ENCODE measurements at places on chromosomes 5 and 9.

GRCh38 chr5:148259288-148259687 lies 9.3 kb upstream of the SPINK13 start:
- no peak for DNase-seq

DNA sequence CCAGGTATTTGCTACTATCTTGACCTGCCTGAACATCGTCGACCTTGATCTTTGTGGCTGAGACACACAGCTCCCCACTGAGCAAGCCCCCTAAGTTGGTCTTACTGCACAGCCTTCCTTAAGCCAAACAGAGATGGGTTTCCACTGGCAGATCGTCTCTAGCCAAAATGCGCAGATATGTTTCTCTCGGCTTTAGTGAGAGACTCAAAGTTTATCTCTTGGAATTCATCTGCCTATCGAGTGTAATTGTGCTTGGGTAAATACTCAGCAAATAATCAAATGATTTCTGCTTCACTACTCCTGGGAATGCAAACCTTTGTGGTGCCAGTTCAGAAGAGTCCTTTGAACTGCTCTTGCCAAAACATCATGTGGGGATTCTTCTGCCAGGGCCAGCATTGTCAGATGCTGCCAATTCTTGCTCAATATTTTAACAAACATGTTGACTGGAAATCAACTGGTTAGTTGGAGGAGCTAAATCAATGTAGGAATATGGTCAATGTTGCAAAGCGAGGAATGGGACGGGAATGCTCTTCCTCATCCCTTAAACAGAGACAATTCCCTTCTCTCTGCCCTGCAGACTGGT lies 141.2 kb upstream of the SLC28A3 start:
- DNase-seq = no peak

DNA sequence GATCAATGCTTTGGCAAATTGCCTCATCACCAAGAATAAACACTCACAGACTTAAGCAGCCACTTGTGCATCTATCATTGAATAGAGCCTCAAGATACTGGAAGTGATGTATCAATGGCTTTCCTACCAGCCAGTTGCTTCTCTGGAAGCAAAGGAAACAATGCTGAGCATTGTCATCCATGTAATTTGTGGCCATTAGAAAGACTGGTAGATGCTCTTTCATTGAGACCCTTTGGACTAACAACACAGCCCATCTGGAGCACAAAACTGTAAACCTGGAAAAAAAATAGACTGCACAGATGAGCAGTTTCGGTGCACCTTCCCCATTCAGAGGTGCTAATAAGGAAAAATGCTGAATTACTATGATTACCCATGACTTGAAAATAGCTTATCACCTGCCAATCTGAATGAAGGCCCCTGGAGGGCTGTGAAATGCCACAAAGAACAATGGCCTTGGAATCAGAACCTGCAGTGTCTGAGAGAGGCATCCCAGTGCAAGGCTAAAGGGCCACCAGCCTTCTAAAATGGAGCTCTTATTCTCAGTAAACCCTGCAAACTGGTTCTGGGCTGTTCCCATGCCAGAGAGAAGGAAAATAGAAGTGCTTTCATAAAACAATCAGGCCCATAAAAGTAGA lies 127.5 kb downstream of the RFK start:
- no peak for DNase-seq

DNA sequence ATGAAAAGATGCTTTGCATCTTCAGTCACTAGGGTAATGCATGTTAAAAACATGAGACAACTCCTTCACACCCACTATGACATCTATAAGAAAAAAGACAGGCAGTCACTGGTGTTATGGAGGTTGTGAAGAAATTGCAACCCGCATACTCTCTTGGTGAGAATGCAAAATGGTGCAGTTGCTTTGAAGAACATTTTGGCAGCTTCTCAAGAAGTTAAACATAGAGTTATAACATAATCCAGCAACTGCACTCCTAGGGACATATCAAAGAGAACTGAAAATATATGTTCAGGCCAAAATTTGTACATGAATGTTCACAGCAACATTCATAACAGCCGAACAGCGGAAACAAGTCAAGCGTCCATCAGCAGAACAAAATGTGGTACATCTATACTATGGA lies 46.3 kb upstream of the TBC1D9B start:
- no peak for DNase-seq

GRCh38 chr9:134757216-134757975 lies 115.8 kb downstream of the COL5A1 start:
- DNase-seq = no peak

DNA sequence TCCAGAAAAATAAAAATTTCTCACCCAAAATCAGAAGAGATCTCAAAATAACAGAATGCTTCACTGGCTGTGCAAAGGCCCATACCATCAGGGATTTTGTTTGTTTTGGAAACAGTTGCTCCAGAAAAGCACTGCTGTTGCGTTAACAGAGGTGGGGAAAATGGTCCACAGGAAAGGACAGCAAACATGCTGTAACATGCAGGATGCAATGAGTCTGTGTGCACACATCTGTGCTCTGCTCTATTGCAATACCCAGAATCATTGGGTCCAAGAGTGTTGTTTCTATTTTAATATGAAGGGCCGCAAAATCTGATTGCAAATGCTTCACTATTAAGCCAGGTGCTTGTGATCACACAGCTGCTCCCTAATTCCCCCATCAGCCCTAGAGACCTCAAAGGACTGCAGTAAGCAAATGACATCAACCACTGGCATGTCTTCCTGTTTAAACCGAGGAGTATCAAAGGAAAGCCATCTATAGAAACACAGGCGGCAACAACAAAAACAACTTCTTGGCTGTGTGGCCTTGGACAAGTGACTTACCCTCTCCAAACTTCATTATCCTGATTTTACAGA lies 141.0 kb downstream of the DCP2 start:
- no peak for DNase-seq

DNA sequence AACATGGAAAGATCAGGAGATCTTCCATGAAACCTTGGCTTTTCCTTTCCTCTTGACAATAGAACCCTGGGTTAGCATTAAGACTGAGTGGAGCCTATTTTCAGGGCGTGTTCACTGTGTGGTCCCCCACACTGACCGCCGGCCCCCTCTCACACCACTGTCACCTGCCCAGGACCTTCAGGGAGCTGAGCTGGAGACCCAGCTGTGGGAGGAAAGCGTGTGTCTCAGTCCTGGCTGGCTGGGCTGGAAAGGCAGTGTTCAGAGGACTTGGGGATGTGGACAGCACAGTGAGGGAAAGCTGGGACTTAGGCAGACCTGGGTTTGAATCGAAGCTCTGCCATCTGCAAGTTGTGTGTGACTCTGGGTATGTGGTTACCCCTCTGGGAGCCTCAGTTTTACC lies 268.1 kb downstream of the NSG2 start:
- DNase-seq = no peak

GRCh38 chr5:109167586-109167985 lies 242.2 kb downstream of the PJA2 start:
- DNase-seq = no peak

DNA sequence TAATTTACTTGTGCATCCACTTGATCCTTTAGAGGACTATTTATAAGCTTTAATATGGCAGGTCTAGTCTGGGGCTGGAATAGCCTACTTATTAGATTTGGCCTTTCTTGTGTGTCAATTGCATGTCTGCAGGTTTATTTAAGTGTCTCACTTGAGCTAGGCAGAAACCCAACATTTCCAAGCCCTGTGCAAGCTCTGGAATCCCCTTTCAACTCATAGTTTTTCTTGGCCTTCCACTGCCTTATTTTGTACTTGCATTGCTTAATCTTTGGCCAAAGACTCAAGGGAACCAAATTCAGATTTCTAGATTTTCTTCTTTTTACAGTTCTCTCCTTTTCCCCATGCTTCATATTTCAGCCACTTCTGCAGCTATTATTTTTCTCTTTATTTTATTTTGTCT lies 102.4 kb upstream of the RFX3 start:
- DNase-seq = no peak

- DNase-seq = no peak
These were observed 80.5 kb upstream of the GLIS3 start for GRCh38 chr9:4380406-4380805.

DNA sequence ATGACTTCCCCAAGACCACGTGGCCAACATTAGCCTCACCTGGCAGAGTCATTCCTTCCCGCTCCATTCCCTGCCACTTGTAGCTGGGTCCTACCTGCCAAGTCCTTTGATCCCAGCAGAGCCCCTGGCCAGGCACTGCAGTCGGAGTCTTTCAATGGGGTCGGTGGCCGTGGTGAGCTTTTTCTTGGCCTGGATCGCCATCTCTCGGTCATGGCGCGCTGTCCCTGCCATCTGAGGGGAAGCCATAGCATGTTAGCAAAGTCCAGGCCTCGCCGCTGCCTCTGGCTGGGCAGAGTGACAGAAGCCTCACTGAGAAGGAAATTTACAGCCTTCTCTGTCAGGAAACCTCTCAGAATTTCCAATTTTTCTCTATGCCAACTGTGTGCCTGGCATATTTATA lies 17.5 kb downstream of the CAPSL start:
- no peak for DNase-seq

DNA sequence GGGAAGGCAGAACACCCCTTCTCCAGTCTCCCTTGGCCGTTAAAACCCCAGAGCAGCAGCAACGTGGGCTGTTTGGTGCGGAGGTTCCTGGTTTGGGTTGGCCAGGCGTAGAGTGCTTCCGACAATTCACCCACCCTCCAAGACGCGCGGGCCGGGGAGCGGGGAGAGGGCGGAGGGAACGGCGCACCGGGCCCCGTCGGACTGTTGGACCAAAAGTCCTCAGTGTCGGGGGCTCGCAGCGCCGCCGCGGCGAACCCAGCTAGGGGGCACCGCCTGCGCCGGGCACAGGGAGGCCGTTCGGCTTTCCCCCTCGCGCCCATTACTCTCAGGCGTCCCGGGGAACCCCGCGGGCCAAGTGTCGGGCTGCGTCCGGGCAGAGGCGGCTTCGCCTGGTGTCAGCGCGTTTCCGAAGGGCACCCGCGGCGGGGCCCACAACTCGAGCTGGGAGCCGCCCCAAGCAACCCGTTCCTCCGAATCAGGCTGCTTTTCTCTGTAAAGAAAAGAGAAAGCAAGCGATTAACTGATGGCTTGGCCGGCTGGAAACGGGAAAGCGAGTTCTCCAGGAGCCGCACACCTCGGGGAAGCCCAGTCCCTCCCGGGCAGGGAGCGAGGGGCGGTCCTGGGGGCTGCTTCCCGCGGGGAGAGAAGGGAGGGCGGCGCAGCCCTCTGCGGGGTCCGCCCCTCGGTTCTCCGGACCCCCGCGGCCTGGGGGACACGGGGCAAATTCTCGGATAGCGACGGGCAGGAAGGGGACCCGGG lies 145.5 kb downstream of the ERCC6L2 start:
- no peak for DNase-seq

DNA sequence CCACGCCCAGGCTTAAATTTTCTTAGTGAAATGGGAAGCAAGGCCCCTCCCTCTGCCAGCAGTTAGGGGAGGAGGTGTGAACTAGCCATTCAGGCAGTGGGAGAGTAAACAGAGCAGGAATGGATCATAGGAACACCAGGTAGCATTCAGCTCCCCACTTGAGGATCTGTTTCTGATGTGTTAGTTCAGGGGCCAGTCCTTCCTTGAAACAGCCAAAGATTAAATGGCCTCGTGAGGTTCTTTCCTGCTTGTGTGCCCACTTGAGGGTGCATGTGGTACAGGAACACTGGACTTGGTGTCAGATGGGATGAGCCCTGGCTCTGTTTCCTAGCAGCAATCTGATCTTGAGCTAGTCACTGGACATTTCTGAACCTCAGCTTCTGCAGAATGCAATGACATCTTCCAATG lies 21.2 kb downstream of the FAXDC2 start:
- DNase-seq = no peak

- DNase-seq = no peak
These were observed 327.2 kb downstream of the ZSWIM6 start for GRCh38 chr5:61659221-61659696.
